ENCODE measurements at places on chromosomes 6 and 20.

DNA sequence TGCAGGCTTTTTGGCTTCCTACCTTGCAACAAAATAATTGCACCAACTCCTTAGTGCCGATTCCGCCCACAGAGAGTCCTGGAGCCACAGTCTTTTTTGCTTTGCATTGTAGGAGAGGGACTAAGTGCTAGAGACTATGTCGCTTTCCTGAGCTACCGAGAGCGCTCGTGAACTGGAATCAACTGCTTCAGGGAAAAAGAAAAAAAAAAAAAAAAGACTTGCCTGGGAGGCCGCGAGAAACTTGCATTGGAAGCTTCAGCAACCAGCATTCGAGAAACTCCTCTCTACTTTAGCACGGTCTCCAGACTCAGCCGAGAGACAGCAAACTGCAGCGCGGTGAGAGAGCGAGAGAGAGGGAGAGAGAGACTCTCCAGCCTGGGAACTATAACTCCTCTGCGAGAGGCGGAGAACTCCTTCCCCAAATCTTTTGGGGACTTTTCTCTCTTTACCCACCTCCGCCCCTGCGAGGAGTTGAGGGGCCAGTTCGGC is 420 bp downstream of the SOX4 start:
- DNase-seq = no peak

GRCh38 chr6:90938122-90938521 is 351.2 kb upstream of the MAP3K7 start:
- DNase-seq = no peak

DNA sequence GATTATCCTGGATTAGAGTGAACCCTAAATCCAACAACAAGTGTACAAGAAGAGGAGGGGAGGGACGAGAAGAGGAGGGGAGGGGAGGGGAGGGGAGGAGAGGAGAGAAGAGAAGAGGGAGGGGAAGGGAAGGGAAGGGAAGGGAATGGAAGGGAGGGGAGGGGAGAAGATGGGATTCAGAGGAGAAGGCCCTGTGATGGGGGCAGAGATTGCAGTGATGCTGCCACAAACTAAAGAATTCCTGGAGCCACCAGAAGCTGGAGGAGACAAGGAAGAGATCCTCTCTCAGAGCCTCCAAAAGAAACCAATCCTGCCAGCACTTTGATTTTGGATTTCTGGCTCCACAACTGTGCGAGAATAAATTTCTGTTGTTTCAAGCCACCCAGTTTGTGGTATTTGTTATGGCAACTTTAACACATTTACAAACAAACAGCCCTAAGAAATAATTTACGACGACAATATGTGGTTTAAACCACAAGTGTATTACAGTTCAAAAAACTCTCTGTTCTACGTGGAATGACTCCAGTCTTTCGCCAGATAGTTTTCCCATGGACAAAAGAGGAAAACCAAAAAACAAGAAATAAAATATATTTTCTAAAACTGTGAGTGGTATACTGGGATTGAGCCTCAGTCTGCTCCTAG is 235.4 kb downstream of the HDGFL1 start:
- DNase-seq = no peak

- DNase-seq = no peak
Measured at GRCh38 chr20:48759631-48760245, 68.1 kb downstream of the PREX1 start.

GRCh38 chr6:10720265-10720959 is 2.5 kb upstream of the TMEM14C start:
- no peak for DNase-seq

GRCh38 chr20:890666-891057 is 25.5 kb downstream of the ANGPT4 start:
- DNase-seq = no peak

Measured in NCI-H446 (cell line).